Mucosa of descending colon (tissue), 3 donors: ENCODE measurements at places on chromosomes 12 and 14. TPM values are rescaled to one million over a fixed set of nuclear protein-coding genes. Genes with fewer than 3 reads are reported as not detected.

The LRIG3 gene
- total RNA-seq, result 95.8 TPM

The SLC10A1 gene
- total RNA-seq, result not detected

The LRRC10 gene
- not detected for total RNA-seq

The ERH gene
- total RNA-seq, result 125 TPM

The ARHGDIB gene
- total RNA-seq, result 26.2 TPM

The BCL2L2 gene
- total RNA-seq, result 40.6 TPM

The RARG gene
- total RNA-seq, result 10.7 TPM

The CD163L1 gene
- total RNA-seq, result 33.5 TPM

The COX8C gene
- not detected for total RNA-seq

The CELA1 gene
- total RNA-seq, result not detected

The GALNT9 gene
- 0.43 TPM for total RNA-seq
